Suppressor macrophage treated with lipopolysaccharide for 4 hours (primary cell): ENCODE measurements at places on chromosomes 2 and 18.

- peak; percentile 16 for DNase-seq
Observed at GRCh38 chr2:143262389-143262788, 133.2 kb downstream of the ARHGAP15 start.

- no peak for DNase-seq
Observed at GRCh38 chr2:108820482-108820881, 33.9 kb downstream of the CCDC138 start.

DNA sequence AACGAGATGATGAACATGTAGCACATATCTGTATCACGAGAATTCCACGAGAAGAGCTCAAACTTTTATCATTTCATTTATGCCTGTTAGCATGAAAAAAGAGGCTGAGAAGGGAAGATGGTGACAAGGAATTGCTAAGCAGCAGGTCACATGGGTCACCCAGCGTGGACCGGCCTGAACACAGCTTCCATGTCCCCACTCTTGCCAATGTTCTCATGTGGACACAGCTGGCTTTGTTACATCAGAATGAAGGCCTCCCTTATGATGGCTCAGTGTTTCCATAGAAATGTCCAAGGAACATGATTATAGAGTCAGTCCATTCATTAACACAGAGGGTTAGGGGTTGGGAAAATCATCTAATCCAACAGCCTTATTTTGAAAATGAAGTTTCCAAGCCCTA is 215.4 kb downstream of the CMPK2 start:
- no peak for DNase-seq

DNA sequence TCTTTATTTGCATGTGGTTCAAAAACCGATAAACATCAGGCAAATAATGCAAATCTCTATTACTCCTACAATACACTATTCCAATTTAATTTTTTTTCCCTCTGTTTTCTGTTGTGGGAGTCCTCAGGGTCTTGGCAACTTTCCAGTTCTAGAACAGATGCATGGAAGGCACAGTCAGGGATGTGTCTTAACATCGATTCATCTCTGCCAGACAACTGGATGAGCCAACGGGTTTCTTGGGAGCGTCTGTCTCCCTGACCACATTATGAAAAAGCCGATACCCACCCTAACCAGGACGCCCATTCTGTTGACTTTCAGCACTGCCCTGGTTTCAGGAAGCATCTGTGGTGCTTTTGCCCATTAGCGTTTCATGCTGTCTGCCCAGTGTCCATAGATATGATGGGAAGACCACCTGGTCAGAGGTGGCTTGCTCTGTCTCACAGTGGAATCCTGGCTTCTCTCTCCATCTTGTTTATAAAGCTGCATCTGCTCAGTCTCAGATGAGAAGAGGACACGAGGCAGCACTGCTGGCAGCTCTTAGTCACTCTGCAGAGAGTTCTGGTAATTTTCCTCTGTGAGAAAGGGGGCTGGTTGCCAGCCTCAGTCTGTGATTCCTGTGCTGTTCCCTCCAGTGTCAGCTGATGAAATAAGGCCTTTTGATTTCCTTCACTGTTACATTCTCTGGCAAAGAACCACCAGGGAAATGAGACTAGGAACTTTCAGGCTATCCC is 57.9 kb upstream of the KCNE4 start:
- no peak for DNase-seq

GRCh38 chr2:159614534-159615366 is 1.6 kb downstream of the BAZ2B start:
- DNase-seq, result peak; percentile 86

- DNase-seq, result peak; percentile 23
Observed at GRCh38 chr2:182763311-182763912, 47.4 kb downstream of the DNAJC10 start.

GRCh38 chr2:239252801-239253200 is 148.0 kb downstream of the HDAC4 start:
- DNase-seq, result no peak

GRCh38 chr2:136787970-136788369 is 22.6 kb downstream of the THSD7B start:
- DNase-seq, result no peak

- no peak for DNase-seq
Observed at GRCh38 chr18:34801774-34802173, 91.7 kb downstream of the DTNA start.

- DNase-seq, result no peak
Observed at GRCh38 chr18:51120809-51121596, 76.5 kb downstream of the MEX3C start.

GRCh38 chr2:43007901-43008300 is 215.5 kb upstream of the HAAO start:
- DNase-seq, result no peak

DNA sequence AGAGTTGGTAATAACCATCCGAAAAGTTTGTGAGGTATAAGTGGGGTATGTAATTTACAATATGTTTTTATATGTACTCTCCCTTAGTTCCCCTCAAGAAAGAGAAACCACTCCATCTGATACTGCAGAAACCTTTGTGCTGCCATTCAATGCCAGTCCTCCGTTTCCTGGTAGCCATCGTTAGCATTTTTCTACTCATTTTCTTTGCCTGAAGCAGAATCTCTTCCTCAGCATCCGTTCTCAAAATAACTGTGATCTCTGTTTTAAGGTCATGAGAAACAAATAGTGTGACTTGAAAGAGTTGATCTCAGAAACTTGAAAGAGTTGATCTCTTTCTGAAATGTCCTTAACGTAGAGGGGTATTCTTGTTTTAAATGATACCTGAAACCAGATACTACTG is 996 bp downstream of the PTCD3 start:
- DNase-seq, result no peak

GRCh38 chr2:11874861-11875260 is 128.4 kb downstream of the LPIN1 start:
- DNase-seq, result no peak
